ENCODE measurements at places on chromosomes 3 and 15. TPM values are rescaled to one million over a fixed set of nuclear protein-coding genes. Genes with fewer than 3 reads are reported as not detected.

DNA sequence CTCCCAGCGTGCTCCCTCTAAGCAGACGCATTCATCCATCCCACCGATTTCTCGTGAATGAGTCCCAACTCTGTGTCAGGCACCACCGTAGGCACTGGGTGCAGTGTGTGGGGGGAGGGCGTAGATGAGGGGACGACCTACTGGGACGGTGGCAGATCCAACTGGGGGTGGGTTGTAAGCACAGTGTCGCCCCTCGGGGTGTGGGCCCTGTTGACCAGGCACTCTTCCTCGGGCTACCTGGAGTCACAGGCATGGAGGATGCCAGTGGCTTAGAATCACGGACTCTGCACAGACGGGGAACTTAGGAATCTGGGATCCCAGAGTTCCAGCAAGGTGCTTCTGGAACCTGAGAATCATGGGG, 66.2 kb downstream of the SLC6A6 start:
- no peak for DNase-seq
- peaks cover 30% of the 10 kb centered on the region for H3K36me3 ChIP-seq
- no peak overlapping the region for H3K27ac ChIP-seq
- no peak overlapping the region for H3K4me3 ChIP-seq
- H3K4me1 ChIP-seq: peaks cover 12% of the 10 kb centered on the region

GRCh38 chr3:30720586-30721313, 114.3 kb downstream of the TGFBR2 start:
- DNase-seq: no peak
- no peaks in the 10 kb centered on the region for H3K4me1 ChIP-seq
- H3K27ac ChIP-seq: no peak overlapping the region
- H3K27me3 ChIP-seq: no peaks in the 10 kb centered on the region

GRCh38 chr3:9704347-9705322, 1.0 kb downstream of the CPNE9 start:
- no peak overlapping the region for H3K27ac ChIP-seq
- no peaks in the 10 kb centered on the region for H3K27me3 ChIP-seq
- peaks cover 23% of the 10 kb centered on the region for H3K36me3 ChIP-seq
- H3K4me1 ChIP-seq: no peaks in the 10 kb centered on the region

DNA sequence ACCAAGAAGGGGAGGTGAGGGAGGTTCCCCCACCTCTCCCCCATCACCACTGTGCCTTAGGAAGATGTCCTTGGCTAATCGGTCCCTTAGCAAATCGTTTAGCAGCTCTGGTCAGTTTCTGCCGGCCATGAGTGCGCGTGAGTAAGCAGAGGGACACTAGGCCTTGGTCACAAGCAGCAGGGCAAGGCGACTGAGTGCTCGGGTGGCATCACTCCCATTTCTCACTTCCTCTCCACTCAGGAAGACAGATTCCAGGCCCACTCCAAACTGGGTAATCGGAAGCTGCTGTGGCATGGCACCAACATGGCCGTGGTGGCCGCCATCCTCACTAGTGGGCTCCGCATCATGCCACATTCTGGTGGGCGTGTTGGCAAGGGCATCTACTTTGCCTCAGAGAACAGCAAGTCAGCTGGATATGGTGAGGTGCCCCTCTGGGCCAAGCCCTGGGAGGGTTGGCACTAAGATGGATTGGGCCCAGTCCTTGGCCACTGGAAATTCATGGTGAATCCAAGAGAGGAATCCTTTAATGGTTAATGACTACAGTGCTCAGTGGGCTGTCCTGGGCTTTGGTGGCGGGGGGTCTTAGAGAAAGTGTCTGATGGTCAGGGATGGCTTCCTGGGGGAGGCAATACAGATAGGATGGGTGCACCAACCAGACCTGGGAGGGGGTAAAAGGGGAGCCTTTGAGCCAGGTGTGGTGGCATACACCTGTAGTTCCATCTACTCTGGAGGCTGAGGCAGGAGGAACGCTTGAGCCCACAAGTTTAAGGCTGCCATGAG, 4.0 kb downstream of the PARP3 start:
- H3K27ac ChIP-seq: no peak overlapping the region
- DNase-seq: no peak
- H3K4me3 ChIP-seq: no peak overlapping the region
- no peaks in the 10 kb centered on the region for H3K27me3 ChIP-seq

DNA sequence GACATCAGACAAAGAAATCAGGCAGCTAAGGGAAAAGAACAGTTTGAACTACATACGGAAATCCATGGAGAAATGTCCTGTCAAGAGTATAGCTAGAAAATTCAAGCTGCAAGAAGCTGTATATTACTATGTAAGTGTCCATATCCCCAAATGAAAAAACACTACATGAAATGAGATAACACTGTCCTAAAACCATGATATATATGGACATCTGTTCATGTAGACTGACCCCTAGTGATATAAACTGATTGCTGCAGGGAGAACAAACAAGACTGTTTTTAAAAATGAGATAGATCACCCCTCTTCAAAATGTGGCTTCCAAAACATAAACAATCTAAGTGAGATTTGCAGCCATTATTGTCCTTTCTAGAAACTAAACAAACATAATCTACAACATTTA, 985.6 kb downstream of the EPHA3 start:
- no peaks in the 10 kb centered on the region for H3K4me1 ChIP-seq
- no peaks in the 10 kb centered on the region for H3K27me3 ChIP-seq
- no peak for DNase-seq
- no peaks in the 10 kb centered on the region for H3K36me3 ChIP-seq
- H3K27ac ChIP-seq: no peak overlapping the region

DNA sequence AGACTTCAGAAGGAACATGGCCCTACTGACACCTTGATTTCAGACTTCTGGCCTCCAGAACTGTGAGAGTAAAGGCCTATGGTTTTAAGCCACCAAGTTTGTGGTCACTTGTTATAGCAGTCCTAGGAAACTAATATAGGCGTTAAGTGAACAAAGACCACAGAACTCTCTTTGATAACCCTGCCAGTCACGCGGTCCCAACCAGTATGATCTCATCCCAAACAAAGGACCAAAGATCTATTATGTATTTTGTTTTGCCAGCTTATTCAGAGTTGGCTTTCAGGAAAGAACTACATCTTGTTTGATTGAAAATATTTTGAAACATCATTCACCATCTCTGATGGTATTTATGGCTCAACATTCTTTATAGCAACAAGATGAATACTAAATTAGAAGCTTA, 294.4 kb upstream of the SLCO3A1 start:
- no peaks in the 10 kb centered on the region for H3K36me3 ChIP-seq
- DNase-seq: no peak
- H3K27ac ChIP-seq: no peak overlapping the region
- no peaks in the 10 kb centered on the region for H3K27me3 ChIP-seq
- no peak overlapping the region for H3K4me3 ChIP-seq

TMEM42 gene
- total RNA-seq: 11.2 TPM

ADIPOQ gene
- total RNA-seq: 2.4 TPM

CERS3 gene
- not detected for total RNA-seq

Data from right atrium auricular region (tissue), 2 donors.